Activated gamma-delta T cell treated with Interleukin-2 at 50 U/mL for 16 hours (primary cell): ENCODE measurements at places on chromosomes 16 and 17.

DNA sequence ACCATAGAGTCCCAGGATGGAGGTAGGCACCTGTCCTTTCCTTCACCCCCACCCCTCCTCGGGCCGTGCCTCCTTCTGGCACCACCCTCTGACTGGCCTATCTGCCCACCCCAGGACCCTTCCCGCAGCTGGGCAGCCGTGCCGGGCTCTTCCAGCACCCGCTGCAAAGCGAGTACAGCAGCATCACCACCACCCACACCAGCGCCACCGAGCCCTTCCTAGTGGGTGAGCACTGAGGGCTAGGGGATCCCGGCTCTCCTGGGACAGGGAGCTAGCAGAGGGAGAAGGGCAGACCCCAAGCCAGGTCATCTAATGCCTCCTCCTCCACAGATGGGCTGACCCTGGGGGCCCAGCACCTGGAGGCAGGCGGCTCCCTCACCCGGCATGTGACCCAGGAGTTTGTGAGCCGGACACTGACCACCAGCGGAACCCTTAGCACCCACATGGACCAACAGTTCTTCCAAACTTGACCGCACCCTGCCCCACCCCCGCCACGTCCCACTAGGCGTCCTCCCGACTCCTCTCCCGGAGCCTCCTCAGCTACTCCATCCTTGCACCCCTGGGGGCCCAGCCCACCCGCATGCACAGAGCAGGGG is 7.8 kb downstream of the GALK1 start:
- no peak for DNase-seq

- DNase-seq, result no peak
Measured at GRCh38 chr16:89395150-89396142, 94.9 kb downstream of the ANKRD11 start.

GRCh38 chr16:87853411-87854052 is 15.8 kb downstream of the SLC7A5 start:
- DNase-seq, result peak; percentile 88

DNA sequence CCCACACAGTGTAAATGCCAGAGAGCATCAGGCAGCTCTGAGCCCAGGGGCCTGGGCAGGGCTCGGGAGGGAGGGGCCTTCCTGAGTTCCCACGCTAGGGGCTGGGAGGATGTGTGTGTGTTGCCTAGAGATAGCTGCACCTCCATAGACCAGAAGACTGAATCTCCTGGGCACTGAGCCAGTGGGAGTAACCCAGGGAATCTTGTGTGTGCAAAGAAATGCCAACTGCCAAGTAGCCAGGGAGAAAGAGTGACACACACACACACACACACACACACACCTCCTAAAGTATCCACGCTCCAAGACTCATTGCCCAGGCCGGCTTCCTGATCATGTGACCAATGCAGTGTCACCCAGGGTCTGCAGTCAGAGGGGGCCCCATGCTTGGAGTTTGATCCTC is 166.2 kb upstream of the RPL38 start:
- DNase-seq, result no peak
